Activated CD4-positive, alpha-beta T cell treated with anti-CD3 and anti-CD28 coated beads, Interleukin-2, amount 50 U/mL, for 4 hours (primary cell): ENCODE measurements at places on chromosomes 5 and 9.

DNA sequence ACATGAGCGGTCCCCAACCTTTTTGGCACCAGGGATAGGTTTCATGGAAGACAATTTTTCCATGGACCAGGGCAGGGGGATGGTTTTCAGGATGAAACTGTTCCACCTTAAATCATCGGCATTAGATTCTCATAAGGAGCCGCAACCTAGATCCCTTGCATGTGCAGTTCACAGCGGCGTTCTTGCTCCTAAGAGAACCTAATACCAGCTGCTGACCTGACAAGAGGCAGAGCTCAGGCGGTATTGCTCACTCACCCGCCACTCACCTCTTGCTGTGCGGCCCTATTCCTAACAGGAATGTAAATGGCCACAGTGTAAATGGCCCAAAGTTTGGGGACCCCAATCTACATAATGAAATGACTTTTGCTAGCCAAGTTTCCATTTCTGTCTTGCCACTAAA lies 3.1 kb upstream of the PLIN2 start:
- no peak for DNase-seq

DNA sequence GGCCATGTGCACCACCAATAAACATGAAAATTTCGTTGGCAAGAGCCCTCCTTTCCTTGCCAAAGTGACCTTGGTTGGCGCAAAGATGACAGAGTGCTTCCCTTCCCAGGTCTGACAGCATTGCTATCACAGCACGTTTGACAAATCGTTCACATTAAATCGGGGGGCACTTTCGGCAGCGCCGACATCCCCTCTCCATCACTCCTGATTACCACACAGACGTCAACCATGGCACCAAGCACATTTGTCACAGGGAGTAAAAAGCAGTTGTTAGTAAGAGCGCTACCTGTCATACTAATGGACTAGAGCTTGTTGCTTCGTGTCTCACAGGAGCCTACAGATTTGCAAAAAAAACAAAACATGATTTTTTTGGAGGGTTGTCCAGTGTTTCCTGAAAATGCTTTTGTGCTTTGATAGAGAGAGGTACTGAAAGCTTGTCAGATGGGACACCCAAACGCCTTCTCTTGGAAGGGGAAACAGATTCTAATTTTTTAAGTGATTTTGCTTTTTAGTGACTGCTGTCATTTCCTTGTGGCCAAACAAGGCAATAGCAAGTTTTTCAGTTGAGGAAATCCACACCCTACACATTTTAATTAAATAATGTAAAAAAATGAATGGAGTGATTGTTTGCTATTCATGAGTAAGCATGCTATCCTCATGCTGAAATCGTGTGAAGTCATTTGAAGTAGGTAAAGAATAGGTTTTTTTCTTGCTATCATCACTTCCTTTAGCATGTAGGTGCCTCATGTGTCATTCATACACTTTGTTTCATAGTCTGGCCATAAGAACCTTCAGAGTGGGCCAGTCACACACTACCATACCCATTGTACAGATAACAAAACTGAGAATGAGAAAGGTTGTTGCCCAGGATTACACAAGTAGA lies 682.8 kb upstream of the WWC1 start:
- no peak for DNase-seq

GRCh38 chr5:36365896-36366295 lies 64.2 kb upstream of the RANBP3L start:
- DNase-seq: no peak

DNA sequence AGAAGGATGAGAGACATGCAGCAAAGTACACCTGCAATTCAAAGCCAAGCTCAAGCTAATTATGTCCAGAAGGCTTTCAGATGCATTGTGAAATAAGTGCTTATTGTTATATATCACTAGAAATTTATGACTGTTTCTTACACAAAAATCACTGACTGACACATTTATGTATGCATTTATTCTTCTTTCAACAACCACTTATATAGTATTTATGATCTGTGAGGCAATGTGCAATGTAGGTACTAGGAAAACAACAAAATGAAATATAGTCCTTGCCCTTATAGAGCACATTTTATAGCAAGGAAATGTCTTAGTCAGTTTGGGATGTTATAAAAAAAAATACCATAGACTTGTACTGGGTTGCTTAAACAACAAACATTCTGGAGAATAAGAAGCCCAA lies 167.6 kb downstream of the YIPF5 start:
- DNase-seq: no peak

GRCh38 chr5:107806705-107807104 lies 136.0 kb upstream of the EFNA5 start:
- DNase-seq: no peak
